Activated T-cell treated with anti-CD3 and anti-CD28 coated beads, Interleukin-2, amount 50 U/mL, for 1 hour (primary cell): ENCODE measurements at places on chromosomes 4 and X.

- no peak for DNase-seq
Measured at GRCh38 chr4:52107336-52107735, 56.2 kb downstream of the SPATA18 start.

- no peak for DNase-seq
Measured at GRCh38 chrX:20284444-20284843, 17.7 kb upstream of the RPS6KA3 start.

GRCh38 chr4:143617994-143618679, 82.3 kb downstream of the FREM3 start:
- no peak for DNase-seq

DNA sequence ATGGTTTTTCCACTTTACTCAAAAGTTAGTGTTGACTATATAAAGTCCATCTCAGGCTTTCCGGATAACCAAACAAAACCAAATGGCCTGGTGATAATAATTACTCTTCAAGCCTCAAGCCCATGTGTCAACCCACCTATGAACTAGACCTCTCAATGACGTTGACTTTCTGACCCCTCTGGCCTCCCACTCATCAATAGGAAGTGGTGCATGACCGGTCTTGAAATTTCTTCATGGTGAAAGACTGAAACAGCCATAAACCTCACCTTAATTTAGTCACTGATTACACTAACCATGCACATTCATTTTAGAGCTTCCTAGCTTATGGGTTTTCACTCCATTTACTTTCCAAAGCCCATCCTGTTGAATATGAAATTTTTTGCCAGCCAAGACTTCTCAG, 276.0 kb downstream of the KLHL13 start:
- DNase-seq, result no peak

DNA sequence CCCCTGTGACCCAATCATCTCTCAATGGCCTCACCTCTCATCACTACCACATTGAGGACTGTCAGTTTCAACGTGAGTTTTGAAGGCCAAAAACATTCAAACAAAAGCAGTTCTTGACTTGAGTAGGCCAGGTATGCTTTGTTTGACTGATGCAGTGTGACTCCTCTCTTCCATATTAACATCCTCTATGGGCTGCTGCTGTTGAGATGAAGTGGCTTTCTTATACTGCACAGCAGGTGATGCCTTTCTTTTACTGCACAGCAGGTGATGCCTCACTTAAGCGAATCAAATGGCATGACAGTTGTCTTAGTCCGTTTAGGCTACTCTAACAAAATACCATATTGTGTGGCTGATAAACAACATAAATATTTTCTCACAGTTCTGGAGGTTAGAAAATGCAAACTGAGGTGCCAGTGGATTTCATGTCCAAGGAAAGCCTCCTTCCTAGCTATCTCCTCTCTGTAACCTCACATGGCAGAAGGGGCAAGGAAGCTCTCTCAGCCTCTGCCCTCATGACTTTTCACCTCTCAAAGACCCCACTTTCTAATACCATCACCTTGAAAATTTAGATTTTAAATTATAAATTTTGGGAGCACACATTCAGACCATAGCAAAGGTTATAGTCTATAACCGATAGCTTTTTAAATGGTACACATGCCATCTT, 2267.9 kb upstream of the AGA start:
- no peak for DNase-seq
